Suppressor macrophage (primary cell): ENCODE measurements at places on chromosomes 11 and 22.

DNA sequence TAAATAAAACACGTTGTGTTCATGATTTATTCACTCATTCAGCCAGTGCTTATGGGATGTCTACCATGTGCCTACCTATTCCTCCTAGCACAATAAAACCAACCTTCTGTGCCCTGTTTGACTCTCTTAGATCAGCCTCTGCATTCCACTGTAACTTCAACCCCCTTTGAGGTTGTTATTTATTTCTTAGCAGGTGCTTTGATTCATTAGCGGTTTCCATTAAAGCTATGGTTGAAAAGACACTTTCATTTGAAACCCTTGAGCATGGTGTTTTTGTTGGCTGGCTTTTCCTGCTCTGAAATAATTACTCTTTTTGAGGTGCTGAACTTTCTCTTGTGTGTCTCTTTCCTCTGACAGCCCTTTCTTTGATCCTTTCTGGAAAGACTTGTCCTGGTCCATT, 570.6 kb upstream of the LARGE1 start:
- DNase-seq: no peak

DNA sequence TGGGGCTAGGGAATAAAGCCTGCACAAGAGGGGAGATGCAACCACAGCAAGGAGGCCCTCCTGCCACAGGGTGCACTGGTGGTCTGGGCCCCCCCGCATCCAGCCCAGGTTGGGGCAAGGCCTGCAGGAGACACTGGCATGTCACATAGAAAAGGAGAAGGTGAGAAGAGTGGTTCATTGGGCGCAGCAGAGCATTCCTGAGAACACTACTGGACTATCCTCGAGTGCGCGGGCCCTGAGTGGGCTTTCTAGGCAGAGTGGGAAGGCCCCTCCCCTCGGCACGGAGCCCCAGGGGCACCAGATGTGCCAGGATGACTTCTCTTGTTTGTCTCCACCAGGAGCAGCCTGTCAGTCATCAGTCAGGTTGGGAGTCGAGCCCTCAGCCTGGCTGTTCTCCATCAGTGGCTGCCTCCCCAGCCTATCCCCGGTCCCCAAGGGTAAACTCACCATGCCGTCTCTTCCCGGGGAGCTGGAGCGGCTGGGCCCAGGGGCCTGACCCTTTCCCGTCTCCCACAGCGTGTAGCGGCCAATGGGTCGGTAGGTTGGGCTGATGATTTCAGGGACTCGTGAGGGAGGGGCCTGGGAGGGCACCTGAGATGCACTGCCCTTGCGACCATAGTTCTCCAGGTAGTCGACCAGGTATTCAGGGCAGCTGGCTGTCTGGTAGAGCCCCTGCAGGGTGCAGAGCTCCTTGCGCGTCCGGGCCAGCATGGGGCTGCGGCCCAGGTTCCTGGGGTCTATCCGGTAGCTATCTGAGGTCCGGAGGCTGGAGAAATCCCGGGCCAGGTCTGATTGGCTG, 9.0 kb downstream of the USP2 start:
- DNase-seq: no peak

DNA sequence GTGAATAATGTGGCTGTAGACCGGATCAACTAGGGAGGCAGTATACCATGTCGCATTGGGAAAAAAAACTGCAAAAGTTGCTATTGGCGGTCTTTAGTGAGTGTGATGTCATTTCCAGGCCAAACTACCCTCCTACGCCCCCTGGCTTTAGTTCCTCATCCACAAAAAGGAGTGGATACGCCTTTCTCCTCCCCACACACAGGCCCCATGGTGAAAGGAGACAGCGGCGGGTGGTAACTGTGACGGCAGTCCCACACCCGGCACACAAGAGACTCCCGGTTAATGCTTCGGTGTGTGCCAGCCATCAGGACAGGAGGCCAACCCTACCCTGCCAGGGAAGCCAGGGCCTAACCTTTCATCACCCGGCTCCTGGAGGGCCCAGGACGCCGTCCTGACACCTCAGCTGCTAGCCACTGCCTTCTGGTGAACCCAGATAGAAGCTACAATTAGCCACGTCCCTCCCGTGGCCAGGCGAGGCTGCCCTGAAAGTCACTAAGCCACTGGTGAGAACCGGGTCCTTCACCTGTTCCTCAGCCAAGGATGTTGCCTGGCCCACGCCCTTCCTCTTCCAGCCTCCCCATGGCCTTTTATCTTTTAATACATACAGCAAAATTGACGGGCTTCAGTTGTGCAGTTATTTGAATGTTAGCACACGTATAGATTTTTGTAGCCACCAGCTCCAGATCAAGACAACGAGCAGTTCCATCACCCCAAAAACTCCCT, 10.8 kb downstream of the TP53I11 start:
- peak; percentile 90 for DNase-seq

DNA sequence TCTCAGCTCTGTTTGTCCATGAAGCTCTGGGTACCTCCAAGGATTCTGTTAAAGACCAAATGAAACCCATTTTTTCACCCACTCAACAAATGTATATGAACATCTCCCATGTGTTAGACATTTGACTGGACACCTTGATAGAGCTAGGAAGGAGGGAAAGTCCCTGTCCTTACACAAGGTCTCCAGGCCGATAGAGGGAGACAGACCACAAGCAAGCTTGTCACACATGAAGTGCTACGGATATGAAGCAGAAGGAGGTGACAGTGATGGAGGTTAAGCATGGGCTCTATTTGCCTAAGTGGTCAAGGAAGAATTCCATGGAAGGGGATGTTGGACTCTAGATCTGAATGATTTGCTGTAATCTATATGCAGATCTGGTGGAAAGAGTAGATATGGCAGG, 138.5 kb downstream of the MYO18B start:
- DNase-seq: no peak

DNA sequence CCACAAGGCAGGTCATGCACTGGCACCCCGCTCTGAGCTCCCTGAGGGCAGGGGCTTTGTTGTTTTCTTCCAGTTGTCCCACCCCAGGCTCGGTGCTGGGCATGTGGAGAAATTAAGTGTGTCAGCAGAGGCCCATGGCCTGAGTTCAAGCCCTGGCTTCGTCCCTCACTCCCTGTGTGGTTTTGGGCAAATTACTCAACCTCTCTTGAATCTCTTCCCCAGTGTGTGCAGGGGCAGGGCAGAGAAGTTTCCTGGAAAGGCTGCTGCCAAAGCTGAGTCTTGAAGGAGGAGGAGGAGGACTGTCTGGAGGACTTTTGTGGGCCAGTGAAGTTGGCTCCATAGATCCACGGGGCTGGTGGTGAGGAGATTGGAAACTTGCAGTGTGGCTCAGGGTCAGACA, 138.1 kb upstream of the E2F8 start:
- DNase-seq: no peak

GRCh38 chr11:110130642-110131238, 37.5 kb downstream of the ZC3H12C start:
- no peak for DNase-seq

DNA sequence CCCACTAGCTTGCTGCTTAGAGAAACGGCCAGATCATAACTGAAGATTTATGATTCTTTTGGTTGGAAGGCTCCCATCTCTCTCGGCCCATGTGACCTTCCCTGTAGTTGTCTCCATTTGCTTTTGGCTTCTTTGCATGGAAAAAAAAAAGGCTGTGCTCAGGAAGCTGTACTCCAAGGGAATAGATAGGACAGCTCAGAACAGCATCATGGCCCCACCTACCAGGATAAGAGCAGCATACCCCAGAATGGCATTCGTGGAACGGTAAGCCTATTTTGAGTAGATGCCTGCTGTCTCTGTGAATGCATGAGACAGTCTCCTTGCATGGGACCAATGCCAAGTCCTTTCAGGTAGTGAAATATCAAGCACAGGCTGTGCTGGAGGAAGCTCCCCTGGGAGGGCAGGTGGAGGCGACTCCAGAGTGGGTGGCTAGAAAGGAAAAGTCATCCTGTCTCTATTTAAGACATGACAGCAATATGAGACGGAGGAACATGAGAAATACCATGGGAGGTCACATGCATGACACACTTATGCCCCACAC, 94.1 kb upstream of the AMOTL1 start:
- no peak for DNase-seq

DNA sequence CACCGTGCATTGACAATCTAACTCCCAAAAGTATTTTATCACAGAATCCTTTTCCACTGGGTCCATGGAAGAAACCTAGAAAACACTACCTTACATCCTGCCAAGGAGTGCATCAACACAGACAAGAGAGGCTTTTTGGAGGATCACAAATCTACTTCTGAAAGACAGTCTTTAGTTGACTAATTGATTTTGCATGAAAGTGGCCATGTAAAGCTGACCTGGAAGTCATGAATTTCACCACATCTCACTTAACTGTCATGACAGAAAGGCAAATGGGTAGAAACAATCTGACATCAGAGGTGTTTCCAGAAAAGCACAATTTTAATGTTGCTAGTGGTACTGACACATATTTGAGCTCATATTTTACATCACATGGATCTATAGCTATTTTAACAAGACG, 101.6 kb downstream of the FAM76B start:
- DNase-seq: no peak

GRCh38 chr11:133705074-133705648, 140.2 kb downstream of the SPATA19 start:
- DNase-seq: no peak

- no peak for DNase-seq
Measured at GRCh38 chr11:120610111-120610510, 98.6 kb downstream of the GRIK4 start.

GRCh38 chr11:38138972-38139371, 1540.9 kb upstream of the RAG2 start:
- DNase-seq: no peak

DNA sequence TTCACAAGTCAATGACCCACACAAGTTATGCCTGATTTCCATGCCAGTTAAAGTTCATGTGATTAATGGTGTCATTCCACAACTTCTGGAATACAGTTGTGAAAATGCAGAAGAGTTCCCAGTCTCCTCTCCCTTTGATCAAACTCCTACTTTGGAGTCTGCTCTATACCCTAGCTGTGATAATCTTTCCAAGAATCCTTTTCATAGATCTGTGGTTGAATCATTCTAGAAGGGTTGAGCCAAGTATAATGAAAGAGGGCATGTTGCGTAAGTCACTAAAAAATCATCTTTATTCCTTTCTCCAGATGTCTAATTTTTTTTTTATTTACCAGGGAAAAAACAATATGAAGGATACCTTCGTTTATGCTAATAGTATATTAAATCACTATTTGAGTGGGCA, 89.7 kb upstream of the CARD18 start:
- DNase-seq: no peak

DNA sequence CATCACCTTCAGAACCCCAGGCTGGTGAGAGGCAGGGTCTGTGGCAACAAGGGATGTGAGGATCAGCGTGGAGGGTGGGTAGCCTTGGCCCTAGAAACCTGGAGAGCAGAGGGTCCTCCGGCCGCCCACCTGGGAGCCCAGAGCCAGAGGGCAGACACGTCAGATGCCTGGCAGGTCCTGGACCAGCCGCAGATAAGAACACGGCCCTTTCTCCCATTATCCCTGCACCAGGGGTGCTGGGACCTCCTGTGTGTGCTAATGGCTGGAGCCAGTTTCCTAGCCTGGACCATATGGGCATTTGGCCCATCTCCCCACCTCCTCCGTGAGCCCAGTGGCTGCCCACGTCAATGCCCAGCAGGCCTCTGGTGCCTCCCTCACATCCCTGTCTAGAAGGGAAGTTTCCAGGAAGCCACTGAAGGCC, 88.4 kb downstream of the MORC2 start:
- no peak for DNase-seq

DNA sequence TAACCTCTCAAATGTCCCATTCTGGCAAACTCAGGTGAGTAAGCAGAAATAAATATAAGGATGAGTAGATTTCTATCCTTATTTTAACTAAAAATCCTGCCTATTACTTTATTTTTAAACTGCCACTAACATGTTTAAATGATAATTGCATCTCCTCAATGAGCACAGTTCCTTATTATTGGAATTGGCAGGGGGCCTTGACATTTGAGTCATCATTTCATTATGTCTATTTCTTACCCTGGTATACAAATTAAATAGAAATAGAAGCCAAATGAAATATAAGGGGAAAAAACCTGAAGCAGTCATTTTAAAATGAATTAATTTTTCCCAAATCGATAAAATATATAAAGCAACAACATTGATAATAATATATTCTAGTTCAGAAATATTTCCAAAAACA, 81.2 kb downstream of the GUCY1A2 start:
- no peak for DNase-seq

DNA sequence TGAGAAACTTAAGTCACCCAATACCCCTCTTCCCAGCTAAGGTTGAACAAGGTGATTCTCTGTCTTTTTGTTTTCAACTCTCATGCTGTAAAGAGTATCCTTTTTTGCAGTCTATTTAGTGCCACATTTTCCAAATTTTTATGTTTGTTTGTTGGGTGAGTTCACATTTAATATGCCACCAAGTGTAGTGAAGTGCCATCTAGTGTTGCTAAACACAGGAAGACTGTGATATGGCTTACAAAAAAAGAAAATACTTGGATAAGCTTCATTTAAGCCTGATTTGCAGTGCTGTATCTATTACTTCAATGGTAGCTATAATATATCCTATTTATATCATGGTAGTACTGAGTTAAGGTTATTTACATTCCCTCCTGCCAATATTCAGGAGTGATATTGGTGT, 319.2 kb upstream of the CHORDC1 start:
- DNase-seq: no peak

DNA sequence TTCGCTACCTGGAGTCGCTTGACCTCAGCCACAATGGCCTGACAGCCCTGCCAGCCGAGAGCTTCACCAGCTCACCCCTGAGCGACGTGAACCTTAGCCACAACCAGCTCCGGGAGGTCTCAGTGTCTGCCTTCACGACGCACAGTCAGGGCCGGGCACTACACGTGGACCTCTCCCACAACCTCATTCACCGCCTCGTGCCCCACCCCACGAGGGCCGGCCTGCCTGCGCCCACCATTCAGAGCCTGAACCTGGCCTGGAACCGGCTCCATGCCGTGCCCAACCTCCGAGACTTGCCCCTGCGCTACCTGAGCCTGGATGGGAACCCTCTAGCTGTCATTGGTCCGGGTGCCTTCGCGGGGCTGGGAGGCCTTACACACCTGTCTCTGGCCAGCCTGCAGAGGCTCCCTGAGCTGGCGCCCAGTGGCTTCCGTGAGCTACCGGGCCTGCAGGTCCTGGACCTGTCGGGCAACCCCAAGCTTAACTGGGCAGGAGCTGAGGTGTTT, 12.8 kb downstream of the TSKU start:
- DNase-seq: no peak

DNA sequence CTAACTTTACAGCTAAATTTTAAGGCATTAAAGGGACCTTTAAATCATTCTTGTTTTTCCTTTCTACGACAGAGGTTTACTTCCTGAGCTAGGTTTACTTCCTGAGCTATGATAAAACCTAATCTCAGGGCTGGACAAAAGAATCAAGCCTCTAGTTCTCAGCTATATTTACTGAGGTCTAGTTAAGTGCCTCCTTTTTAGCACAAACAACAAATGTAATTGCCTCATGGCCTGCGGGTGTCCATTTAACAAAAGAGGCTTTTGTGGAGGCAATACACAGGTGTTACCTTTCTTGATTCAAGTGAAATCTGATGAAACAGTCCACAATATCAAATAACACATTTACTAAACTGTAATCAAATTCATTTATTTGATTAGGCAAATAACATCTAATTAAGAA, 67.3 kb downstream of the IMMP1L start:
- no peak for DNase-seq

DNA sequence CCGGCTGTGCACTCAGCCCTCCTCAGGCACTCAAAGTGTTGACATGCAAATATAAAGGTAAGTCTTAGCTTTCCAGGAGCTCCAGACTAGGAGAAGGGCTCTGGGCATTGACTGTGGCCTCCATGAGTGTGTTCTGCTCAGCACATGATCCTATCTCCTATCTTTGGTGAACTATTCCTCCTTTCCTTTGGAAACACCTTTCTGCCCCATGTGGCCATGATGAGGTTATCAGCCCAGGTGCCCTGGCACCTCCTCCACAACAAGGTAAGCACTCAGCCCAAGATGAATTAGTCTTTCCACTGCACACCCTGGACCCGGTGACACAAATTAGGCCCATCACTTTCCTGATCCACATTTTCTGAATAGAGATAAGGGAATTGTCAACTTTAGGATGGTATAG, 37.9 kb upstream of the LMO1 start:
- no peak for DNase-seq
